ENCODE measurements at places on chromosomes 12 and 14. TPM values are rescaled to one million over a fixed set of nuclear protein-coding genes. Genes with fewer than 3 reads are reported as not detected.

- no peak for DNase-seq
Observed at GRCh38 chr12:43937947-43938346, 102.1 kb downstream of the TMEM117 start.

DNA sequence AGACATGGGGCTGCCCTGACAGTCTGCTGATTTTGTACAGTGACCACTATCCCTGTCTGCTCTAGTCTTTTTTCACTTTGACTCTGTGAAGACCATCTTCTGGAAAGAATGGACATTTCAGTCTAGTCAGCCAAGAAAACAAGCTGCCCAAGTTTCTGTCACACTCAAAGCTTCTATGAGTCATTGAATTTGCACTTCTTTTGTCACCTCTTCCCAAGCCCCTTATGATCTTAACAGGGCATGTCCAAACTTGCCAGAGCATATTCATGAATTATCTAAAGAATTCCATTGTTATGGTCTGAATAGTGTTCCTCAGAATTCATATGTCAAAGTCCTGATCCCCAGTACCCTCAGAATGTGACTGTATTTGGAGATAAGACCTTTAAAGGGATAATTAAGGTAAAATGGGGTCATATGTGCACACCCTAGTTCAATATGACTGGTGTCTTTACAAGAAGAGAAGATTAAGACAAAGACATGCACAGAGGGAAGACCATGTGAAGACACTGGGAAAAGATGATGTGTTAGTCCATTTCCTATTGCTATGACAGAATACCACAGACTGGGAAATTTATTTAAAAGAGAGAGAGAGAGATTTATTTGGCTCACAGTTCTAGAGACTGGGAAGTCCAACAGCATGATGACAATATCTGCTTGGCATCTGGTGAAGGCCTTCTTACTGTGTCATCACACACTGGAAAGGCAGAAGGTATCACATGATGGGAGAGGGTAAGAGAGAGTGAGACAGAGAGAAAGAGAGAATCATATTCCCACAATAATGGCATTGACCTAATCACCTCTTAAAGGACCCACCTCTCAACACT, 242.6 kb downstream of the BTG1 start:
- DNase-seq: peak; percentile 43

- no peak for DNase-seq
Observed at GRCh38 chr12:9706086-9706685, 26.7 kb downstream of the CLECL1 start.

GRCh38 chr12:1367331-1368291, 226.8 kb downstream of the FBXL14 start:
- DNase-seq: no peak

GRCh38 chr12:115001571-115002180, 317.7 kb upstream of the TBX3 start:
- DNase-seq: no peak

- DNase-seq: peak; percentile 78
Observed at GRCh38 chr12:122067966-122068365, 10.6 kb upstream of the MLXIP start.

DNA sequence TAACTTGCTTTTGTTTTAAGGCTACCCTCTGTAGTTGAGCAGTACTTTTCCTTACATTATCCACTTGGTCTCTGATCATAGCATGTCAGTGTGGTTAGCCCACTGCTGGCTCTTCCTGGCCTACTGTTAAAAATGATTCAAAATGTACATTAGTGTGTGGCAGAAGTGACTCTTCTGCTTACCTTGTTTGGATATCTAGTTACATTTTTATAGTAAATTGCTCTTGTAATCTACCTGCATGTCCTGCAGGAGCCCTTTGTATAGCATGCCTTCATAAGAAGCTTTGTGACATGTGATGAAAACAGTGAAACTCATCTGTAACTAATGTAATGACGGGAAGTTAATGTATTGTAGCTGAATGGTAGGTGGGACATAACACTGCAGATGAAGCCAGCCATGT, 8.1 kb downstream of the SPATS2 start:
- no peak for DNase-seq

DNA sequence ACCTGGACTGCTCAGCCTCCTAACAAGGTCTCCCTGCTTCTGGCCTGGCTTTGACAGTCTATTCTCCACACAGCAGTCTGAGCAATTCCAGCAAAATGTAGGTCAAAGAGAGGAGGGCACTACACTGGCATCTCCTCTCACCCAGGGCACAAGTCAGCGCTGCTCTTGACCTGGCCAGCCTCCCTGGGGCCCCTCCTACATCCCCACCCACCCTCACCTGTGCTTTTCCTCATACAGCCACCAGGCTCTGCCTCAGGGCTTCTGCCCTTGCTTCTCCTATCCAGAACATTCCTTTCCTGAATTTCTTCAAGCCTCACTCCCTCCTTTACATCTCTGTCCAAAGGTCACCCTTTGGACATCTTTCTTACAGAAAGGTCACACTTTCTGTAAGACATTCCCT, 33.7 kb downstream of the GALNT4 start:
- no peak for DNase-seq

AJUBA gene
- 55.5 TPM for total RNA-seq

SSTR1 gene
- 0.64 TPM for total RNA-seq

RFLNA gene
- total RNA-seq: 2.4 TPM
